ENCODE measurements at places on chromosomes 4 and X. TPM values are rescaled to one million over a fixed set of nuclear protein-coding genes. Genes with fewer than 3 reads are reported as not detected.

ARL13A gene
- total RNA-seq, result not detected

DNA sequence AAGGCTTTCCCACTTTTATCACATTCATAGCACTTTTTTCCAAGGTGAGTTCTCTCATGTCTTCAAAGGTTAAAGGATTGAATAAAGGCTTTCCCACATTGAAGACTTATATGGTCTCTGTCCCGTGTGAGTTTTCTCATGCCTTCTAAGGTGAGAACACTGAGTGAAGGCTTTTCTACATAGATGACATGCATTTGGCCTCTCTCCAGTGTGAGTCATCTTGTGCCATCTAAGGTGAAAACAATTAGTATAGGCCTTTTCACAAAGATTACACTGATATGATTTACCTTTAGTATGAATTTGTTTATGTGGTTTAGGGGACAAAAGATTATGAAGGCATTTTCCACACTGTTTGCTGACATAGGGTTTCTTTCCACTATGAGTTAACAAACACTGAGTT, 21.2 kb downstream of the USP17L30 start:
- no peak for DNase-seq

- DNase-seq, result no peak
These were observed 50.6 kb downstream of the ATP11C start for GRCh38 chrX:139882299-139882698.

- no peak for DNase-seq
These were observed 39.8 kb downstream of the MFAP3L start for GRCh38 chr4:169986369-169986768.

Data from cerebellum (tissue), 4 donors.